ENCODE measurements at places on chromosomes 16 and 17. TPM values are rescaled to one million over a fixed set of nuclear protein-coding genes. Genes with fewer than 3 reads are reported as not detected.

- DNase-seq: no peak
Measured at GRCh38 chr16:58346831-58347371, 45.4 kb upstream of the GINS3 start.

Gene KRT20
- polyA plus RNA-seq: not detected

Gene CSH1
- 0.54 TPM for polyA plus RNA-seq

- DNase-seq: no peak
Measured at GRCh38 chr17:57463103-57463885, 207.0 kb downstream of the MSI2 start.

DNA sequence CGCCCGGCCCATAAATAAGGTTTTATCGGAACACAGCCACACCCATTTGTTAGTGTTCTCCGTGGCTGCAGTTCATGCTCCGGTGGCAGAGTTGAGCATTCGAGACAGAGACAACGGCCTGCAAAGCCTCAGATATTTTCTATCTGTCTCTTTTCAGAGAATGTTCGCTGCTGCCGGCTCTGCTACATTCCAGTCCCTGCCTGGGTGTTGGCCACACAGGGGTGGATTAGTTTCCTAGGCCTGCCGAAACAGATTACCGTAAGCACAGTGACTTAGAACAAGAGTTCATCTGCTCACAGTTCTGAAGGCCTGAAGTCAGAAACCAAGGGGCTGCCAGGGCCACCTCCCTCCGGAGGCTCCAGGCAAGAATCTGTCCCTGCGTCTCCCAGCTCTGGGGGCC lies 19.1 kb upstream of the GSG1L start:
- no peak for DNase-seq

Gene PRSS8
- 149 TPM for polyA plus RNA-seq

- no peak for DNase-seq
Measured at GRCh38 chr17:13581925-13582324, 19.8 kb downstream of the HS3ST3A1 start.

- DNase-seq: no peak
Measured at GRCh38 chr16:31262084-31262483, 2.3 kb downstream of the ITGAM start.

Gene DBNDD1
- polyA plus RNA-seq: 5.2 TPM

DNA sequence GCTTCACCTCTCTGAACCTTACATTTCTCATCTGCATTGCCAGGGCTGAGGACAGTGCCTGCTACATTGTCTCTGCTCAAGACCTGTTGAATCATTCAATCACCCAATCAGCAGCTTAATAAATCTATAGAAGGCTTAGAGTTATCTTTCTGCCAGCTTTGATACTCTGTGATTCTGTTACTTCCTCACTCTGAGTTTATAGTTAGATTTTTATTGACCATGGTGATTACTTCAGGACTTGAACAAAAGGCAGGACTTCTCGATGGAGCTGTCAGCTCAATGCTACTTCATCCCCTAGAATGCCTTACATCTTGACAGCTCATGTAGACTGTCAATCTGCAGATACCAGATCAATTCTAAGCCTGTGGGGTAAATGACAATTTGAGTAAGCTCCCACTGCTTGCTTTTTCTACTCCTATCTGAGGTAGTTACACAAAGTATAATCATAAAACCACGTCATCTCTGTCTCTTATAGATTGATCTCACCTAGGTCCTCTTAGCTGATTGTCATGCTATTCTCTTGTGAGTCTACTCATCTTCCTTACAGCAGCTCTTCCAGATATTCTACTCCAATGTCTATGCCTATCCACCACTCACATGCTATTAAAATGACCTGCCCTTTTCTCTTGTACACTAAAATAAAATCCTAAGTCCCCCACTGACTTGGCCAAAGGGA lies 318.3 kb upstream of the CA10 start:
- DNase-seq: no peak

DNA sequence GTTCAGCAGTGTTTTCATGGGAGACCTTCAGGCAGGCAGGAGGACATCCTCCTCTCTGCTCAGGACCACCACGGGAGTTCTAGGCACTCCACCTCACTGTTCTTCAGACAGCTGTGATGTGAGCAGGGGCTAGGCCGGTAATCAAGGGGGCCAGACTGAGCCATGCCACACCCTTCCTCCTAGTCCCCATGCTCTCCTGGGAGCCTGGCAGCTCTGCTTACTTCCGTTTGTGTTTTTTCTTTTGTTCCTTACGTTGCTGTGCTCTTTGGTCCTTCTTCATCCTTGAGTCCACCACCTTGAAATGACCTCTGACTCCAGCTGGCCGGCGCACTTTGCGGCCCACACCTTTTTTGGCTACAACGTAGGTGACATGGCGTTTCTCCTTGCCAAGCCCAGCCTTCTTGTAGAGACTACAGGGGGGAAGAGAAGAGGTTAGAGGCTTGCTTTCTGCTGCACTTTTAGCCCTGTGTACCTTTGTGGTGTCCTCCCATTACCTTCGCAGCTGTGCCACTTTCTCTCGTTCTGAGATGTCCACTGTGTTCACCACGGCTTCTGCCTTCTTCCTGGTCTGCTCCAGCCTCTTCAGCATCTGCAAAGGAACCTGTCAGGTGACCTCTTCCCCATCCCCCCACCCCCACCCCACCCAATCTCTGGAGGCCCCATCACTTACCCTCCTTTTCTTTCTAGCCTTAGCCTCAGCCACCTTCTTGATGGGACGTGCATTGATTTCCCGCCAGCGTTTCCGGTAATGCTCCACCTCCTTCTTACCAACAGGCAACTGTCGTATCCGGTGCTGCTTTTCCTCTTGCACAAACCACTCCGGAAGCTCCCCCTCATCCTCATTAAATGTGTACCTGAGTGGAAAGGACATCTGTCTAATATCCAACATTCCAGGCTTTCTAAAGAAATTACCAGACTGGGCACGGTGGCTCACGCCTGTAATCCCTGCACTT lies 7.4 kb upstream of the PSMC5 start:
- DNase-seq: no peak

GRCh38 chr17:15475631-15476354 lies 8.4 kb upstream of the CDRT4 start:
- DNase-seq: no peak

GRCh38 chr17:65039336-65039988 lies 17.1 kb downstream of the GNA13 start:
- no peak for DNase-seq

Gene KRTAP9-4
- polyA plus RNA-seq: not detected

Gene TLCD3B
- polyA plus RNA-seq: 0.97 TPM

Gene SLC38A8
- polyA plus RNA-seq: not detected

DNA sequence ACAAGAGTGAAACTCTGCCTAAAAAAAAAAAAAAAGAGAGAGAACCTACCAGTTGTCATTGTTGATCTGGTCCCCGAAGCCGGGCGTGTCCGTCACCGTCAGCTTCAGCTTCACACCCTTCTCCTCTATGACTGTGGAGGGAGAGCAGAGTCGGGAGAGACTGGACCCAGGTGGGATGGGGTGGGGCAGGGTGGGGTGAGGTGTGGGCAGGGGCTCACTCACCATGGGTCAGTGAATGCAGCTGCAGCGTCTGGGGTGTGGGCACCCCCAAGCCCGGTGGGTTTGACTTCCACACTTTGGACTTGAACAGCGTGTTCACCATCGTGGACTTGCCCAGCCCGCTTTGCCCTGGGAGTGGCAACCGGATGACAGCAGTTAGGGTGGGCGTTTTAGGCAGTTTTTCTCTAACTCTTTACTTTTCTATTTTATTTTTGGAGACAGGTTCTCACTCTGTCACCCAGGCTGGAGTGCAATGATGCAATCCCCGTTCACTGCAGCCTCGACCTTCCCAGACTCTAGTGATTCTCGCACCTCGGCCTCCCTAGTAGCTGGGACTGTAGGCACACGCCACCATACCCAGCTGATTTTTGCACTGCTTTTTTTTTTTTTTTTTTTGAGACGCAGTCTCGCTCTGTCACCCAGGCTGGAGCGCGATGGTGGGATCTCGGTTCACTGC lies 2.2 kb downstream of the SEPTIN12 start:
- no peak for DNase-seq

DNA sequence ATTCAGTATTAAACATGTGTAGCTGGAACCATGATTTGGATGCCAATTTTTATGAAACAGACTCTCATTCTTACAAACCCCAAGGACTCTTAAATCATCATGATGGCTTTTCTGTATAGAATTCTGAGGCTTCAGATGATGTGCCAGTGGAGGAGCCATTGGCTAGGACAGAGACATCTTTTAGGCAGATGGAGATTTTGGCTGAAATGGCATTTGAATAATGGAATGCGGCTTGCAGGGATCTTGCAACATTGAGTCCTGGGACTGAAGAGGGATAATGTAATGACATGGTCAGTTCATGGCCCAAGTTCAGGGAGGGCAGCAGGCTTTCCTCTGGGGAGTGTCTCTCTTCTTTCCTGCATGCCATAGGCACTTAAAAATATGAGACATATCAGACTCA lies 172.4 kb downstream of the ABCA8 start:
- no peak for DNase-seq

DNA sequence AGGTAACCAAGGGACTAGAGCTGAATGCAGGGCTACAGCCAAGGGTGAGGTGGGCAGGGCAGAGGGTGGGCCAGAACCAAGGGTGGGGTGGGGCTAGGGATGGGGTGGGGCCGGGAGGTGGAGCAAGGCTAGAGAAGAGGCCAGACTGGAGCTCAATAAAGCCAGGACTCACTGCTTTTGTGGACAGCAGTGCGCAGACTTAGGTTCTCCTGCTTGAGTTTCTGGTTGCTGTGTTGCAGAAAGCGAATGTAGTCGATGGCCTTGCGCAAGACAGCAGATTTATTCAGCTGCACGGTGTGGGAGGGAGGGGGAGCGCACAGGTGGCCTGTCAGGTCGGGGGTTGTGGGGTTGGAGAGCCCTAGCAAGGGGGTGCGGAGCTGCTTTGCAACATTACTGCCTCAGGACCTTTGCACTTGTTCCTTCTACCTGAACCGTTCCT lies 18.7 kb downstream of the SREBF1 start:
- no peak for DNase-seq

GRCh38 chr16:24900230-24900629 lies 54.5 kb downstream of the SLC5A11 start:
- DNase-seq: no peak

Gene VAC14
- 27.3 TPM for polyA plus RNA-seq

Gene DPEP2
- polyA plus RNA-seq: 2.3 TPM

DNA sequence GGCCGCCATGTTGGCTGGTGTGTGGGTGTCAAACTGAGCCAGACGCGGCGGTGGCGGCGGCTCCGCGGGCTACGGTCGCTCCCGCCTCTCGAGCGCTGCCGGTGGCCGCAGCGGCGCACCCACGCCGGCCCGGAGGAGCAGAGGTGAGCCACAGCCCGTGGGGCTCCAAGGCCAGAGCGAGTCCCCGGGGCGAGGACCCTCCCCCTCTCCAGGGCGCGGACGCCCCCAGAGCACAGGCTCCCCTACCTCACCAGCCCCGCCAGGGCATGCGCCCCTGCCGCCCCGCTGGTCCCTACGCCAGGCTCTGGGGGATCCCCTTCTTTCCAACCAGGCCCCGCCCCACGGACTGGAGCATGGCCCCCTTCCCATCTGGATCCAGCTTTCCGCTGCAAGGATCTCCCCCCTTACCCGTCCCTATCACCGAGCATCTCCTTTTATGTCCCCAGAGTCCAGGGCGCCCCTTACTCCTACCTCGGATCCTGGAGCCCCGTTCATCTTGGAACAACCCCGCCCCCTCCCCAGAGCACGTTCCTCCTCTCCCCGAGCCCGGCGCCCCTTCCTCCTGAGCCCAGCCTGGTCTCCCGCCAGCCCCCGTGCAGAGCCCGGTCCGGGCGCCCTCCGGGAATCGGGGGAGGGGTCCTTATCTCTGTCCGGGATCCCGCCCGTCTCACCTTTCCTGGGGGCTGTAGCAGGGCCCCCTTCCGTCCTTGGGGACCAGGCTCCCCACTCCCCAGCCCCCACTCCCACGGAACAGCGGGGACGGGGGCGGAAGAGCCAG lies 412 bp downstream of the EPN2 start:
- no peak for DNase-seq

DNA sequence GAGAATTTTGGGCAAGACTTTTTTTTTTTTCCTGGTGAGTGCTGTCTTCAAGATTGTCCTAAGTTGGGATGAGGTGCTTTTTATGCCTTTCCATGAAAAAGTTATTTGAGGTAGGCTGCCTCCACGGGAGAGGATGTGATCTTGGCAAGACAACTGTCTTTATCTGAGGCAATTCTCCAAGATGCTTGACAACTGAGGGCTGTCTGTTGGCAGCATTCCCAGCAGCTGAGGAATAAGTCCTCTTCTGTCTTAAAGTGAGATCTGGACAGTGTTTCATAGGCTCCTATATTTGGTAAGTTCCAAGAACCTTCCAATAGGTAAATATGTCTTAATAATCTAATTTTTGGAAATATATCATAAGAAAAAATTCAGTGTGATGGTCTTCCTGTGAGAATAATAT lies 662.0 kb downstream of the CDH11 start:
- no peak for DNase-seq

Gene CARD14
- 2.4 TPM for polyA plus RNA-seq

DNA sequence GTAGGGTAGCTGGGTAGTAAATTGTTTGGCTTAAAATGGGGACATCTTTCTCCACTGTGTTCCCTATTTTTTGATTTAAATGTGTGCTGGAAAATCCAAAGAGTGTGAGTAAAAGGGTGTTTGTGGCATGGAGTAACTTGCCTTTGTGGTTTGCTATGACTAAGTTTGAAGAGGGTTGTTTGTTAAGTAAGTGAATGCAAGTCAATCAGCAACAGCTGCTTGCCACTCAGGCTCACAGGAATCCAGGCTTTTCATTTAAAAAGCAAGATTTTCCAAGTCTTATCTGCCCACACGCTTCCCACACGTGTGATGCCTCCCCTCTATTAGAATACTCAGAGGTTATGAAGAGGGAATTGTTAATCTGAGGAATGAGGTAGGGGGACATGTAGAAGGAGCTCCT lies 847.7 kb upstream of the RBFOX1 start:
- no peak for DNase-seq

DNA sequence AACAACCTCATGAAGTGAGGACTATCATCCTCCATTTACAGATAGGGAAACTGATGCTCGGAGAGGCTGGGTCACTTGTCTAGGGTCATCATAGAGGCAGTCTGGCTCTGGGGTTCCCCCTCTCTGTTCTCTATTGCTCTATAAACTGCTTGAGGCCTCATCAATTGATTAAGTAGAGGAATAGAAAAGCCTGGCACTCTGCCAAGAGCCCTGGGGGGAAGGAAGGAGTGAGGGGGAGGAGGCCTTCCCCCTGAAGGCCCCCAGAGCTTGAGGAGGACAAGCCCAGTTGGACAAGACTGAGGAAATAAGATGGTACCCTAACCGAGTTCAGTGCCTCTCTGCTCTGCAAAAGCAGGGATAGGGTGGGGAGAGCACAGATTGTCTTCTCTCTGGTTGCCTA lies 21.0 kb downstream of the SDK2 start:
- DNase-seq: no peak

DNA sequence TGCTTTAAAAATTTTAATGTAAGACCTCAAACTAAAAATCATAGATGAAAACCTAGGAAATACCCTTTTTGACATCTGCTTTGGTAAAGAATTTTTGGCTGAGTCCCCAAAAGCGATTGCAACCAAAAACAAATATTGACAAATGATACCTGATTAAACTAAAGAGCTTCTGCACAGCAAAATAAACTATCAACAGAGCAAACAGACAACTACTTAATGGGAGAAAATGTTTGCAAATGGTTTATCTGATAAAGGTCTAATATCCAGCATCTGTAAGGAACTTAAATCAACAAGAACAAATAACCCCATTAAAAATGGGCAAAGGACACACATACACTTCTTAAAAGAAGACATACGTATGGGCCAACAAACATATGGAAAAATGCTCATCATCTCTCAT lies 242.5 kb downstream of the BCAS3 start:
- DNase-seq: no peak

Data from right lung (tissue), 10 donors.